ENCODE measurements at places on chromosomes 13 and 19. TPM values are rescaled to one million over a fixed set of nuclear protein-coding genes. Genes with fewer than 3 reads are reported as not detected.
A peak's percentile ranks its signal among the peaks of the same experiment; 100 is the strongest.

GRCh38 chr19:42634409-42635232 lies 39.9 kb upstream of the CEACAM8 start:
- no peak for DNase-seq

DNA sequence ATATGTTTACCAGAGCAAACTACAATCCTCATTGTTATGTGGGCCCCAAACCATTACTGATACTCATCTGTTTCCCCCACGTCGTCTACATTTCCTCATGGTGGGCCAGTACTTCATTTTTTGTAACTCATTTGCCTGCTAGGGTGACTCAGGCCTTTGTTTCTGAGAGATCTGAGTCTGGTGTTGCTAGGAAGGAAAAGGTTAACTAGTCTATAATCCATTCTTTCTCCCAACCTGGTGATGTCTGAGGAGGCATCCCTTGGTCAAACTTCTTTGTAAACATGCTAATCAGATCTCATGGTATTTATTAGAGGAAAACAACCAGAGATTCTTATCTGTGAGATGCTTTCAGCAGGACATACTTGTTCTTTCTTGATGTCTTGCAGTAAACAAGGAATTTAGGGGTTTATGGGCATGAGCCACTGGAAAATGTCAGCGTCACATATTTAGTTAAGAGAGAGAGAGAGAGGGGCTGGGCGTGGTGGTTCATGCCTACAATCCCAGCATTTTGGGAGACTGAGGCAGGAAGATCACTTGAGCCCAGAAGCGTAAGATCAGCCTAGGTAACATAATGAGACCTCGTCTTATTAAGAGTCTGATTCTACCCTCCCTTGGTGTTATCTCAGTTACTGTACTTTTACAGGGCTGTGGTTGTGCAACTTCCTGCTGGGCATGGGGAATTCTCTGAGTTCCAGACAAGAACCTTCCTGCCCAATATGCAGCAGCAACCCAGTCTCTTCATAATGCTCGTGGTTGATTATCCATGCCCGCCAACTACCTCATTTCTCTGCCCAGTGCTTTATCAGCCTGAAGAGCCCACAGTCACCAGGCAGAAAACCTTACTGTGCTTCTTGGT lies 9.7 kb upstream of the DPRX start:
- no peak for DNase-seq

- DNase-seq: no peak
Observed at GRCh38 chr13:57558051-57558467, 73.5 kb upstream of the PCDH17 start.

DNA sequence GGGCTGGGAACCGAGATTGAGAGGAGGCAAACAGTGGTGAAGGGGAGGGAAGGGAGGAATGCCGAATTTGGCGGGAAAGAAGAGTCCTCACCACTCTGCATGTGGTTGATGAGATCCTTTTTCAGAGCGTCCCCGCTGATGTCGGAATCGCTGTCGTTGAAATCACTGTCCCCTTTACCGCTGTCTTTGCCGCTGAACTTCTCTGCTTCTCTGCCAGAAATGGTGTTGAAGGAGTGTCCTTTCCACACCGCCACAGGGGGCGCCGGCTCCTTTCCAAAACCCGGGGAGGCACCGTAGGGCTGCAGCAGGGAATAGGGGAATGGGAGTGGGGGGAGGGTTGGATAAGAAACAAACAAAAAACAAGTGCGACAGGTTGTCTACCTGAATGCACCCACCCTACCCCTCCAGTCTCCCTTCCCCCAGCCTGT lies 3.1 kb downstream of the PCDH8 start:
- no peak for DNase-seq

GRCh38 chr19:49363268-49364082 lies at the start of gene DKKL1:
DKKL1 (plus strand) TSS chr19:49363877; CDS start chr19:49363999, 122 bp downstream.
- DNase-seq: peak; percentile 100

DNA sequence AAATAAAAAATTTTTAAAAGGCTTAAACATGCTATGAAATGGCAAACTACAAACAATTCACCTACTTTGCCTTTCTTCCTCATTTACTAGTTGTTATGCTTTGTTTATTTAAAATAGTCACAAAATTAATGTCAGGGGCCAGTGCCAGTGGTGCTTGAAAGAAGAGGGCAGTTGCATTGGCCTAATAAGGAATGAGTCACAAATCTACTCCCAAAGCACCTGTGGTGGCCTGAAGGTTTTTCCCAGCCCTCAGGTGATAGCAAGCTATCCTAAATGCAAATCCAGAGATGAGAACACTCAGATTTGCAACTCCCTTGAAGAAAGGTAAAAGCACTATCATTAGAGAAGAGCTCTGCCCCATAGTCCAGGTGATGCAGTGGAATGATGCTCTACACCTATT lies 103.6 kb downstream of the MBNL2 start:
- DNase-seq: no peak

GRCh38 chr19:50978772-50979390 lies 4.8 kb downstream of the KLK7 start:
- DNase-seq: no peak

DNA sequence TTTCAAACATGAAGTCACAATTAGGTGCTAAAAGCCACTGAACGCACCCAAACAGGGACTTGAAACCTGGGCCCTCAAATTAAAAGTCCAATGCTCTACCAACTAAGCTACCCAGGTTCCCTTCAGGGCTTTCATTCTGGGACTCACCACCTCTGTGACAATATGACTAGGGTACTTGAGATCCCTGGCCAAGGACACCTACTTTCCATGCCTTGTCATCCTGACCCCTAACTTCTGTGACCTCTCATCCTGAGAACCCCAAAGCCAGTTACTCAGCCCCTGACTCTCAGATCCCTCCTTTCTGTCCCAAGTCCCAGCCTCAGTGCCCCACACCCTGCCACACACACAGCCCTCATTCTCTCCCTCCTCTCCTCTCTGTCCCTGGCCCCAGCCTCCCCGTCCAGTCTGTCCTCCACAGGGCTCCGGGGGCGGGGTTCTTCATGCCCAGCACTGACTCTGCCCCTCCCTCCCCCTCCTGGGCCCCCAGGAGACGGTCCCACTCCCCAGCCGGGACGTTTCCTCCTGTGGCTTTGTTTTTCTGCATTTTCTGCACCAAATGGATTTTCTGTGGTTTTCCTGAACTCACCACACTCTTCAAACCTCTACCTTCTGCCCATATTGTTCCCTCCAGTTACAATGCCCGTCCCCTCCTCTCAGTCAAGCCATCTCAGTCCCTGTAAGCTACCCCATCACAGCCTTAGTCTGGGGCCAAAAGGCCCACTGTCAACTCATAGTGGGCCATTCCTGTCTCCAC lies 7.0 kb downstream of the RCN3 start:
- no peak for DNase-seq

- DNase-seq: no peak
Observed at GRCh38 chr19:53041366-53041765, 3.2 kb upstream of the ERVV-2 start.

DNA sequence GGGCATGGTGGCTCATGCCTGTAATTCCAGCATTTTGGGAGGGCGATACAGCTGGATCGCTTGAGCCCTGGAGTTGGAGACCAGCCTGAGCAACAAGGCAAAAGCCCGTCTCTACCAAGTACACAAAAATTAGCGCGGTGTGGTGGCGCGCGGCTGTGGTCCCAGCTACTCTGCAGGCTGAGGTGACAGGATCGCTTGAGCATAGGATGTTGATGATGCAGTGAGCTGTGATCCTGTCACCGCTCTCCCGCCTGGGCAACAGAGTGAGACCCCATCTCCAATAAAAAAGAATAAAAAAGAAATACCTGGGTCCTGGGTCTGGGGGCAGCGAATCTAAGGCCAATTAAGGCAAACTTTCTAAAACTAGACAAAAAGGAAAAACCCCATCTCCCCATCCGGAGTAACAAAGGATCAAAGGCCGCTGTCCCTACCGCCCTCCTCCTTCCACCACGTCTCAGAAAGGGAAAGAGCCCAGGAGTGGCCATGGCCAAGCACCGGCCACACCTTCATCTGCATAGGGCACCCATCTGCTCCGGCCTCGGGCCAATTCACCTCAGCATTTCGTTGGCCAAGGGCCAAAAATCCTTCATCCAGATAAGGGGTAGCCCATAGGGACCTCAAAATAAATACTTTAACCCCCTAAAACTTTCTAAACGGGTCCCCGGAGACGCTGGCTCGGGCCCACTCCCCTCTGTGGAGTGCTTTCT lies 851 bp downstream of the ZNF320 start:
- DNase-seq: no peak

- no peak for DNase-seq
Observed at GRCh38 chr13:50892210-50892944, 17.2 kb upstream of the RNASEH2B start.

DNA sequence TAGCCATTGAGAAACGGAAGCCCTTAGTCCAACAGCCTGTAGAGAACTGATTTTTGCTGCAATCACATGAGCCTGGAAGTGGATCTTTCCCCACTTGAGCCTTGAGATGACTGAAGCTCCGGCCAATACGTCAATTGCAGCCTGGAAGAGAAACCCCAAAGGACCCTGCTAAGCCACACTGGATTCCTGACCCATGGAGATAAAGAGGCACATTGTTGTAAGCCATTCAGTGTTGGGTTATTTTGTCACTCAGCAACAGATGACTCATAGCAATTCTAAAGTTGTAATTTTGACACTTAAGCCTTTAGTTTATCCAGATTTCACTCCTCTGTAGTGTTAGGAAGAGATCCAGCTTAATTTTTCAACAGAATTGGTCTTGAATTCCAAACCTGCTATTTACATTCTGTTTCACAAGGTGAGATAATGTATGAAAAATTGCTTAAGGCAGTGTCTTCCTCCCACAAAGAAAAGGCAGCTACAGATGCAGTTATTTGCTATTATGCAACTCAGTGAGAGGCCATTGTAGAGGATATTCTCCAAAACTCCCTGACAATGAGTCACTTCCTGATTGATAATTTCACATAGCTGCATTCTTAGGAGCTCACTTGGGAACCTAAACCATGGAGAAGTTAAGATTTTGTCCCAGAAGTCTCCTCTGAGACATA lies 59.4 kb upstream of the TSHZ3 start:
- no peak for DNase-seq

Gene CRX
- total RNA-seq: not detected

Gene ONECUT3
- not detected for total RNA-seq

Gene CAMSAP3
- 5.7 TPM for total RNA-seq

Gene ZNF132
- total RNA-seq: 3.6 TPM

Gene SIPA1L3
- 20.3 TPM for total RNA-seq

Measured in skin of body (tissue), 3 donors.